ENCODE measurements at places on chromosomes 3 and 15.
A peak's percentile ranks its signal among the peaks of the same experiment; 100 is the strongest.

DNA sequence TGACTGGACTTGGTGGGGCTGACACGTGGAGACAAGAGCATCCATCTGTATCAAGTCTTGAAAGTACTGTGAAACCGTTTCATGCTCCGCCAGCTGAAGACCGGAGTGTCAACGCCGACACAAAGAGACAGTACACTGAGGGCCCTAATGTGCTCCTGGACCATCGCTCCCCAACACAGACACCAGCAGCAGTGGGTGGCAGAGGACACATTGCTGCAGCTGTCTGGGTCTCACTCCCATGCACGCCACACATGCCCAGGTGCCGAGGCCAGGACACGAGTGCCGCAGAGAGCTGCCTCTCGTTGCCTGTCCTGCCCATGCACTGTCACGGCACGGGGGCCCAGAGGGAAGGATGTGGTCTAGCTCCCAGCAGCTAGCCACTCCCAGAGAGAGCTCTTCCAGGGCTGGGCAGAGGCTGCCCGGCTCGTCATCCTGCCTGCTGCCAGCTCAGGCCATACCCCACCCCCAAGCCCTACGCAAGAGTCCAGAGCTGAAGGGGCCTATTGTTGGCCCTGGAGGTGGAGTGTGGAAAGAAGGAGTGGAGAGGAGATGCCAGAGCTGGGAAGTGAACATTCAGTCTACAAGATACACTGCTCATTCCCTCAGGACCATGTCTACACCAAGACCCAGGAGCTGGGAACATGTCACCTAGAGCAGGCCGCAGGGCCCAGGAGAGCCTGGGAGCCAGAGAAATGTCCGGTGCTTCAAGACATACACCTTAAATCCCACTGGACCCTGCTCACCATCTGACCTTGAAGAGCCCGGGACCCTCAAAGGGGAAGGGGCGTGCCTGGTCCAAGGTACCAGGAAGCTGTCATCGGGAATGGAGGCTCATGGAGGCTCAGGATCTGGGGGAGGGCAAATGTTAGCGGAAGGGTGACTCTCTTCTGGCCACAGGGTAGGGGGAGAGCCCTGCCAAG lies 7.7 kb downstream of the TNK2 start:
- DNase-seq, result no peak

- DNase-seq, result no peak
Measured at GRCh38 chr3:16337856-16338540, 73.0 kb downstream of the OXNAD1 start.

DNA sequence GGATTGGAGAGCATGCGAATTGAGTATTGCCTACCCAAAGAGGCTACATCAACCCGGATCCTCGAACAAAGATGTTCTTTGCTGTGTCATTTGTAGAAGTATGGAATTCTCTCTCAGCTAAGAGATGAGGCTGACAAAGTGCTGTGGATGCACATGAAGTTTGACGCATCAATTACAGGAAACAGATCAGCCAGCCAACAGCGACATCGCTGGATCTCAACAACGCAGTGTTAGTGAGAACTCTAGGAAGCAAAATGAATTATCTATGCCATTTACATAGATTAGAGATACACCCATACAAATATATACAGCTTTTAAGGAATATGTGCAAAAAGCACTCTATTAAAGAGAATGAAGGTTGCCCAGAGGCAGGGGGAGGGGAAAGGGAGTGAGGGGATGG lies 160.6 kb upstream of the RGMA start:
- no peak for DNase-seq

- peak; percentile 78 for DNase-seq
Measured at GRCh38 chr3:24237971-24238706, 256.5 kb downstream of the THRB start.

GRCh38 chr3:54126551-54126950 lies 4.2 kb downstream of the CACNA2D3 start:
- DNase-seq, result no peak

DNA sequence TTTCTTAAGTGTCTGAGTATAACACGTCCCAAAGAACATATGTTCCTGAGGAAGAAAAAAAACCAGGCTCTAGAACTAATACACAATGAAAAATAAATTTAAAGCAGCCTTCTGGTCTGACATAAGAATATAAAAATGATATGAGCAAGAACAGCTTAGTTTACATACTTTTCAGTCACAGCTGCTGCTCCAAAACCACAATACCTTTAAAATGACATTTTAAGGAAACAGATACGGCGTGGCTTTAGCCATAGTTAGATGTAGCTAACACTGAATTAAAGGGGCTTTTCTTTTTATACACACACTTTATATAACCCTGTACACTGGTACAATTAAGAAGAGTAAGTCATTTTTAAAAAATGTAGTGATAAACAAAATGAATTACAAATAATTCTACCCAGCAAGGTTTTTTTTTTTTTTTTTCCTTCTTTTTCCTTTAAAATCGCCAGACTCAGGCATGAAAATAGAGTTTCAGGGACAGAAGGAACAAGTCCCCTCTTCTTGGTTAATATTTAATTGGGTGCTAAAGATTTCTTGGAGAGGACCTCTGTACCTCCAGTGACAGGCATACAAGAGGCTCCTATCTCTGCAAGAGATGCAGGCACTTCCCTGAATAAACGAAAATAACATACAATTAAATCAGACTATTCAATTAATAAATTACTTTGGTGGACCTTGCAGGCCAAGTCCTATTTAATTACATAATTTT lies 265.6 kb downstream of the FOXP1 start:
- DNase-seq, result no peak

DNA sequence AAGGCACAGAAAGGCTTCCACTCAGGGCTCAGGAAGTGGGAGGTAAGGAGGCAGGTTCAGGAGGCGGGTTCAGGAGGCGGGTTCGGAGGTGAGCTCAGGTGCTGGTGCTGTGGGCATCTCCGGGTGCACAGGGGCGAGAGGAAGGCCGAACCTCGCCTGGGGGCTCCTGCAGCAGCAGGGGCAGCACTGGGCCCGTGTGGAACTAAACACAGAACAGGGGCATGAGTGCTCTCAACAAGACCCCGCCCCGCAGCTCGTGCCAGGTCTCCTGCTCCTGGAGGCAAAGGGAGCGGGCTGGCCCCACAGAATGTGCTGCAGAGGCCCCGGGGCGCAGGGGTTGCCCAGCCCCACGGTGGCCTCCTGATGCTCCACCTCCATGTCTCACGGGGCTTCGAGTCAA lies 13.7 kb downstream of the ZDHHC19 start:
- DNase-seq, result no peak

- DNase-seq, result no peak
Measured at GRCh38 chr3:61343543-61343942, 92.3 kb upstream of the FHIT start.

DNA sequence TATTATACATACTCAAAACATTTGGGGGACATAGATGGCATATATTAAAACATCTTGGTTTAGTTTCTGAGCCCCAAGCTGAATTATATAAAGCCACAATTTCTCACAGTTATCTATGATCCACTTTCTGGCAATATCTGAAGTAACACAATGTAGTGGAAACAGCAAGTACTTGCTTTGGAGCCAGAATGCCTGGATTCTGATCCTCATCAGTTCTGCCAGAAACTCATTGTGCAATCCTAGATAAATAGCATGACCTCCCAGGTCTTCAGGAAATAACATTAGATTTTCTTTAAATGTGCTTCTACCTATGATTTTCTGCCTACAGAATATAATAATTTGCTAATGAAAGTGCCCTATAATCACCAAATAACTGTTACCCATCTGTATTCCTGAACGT lies 544.9 kb downstream of the NAALADL2 start:
- no peak for DNase-seq

DNA sequence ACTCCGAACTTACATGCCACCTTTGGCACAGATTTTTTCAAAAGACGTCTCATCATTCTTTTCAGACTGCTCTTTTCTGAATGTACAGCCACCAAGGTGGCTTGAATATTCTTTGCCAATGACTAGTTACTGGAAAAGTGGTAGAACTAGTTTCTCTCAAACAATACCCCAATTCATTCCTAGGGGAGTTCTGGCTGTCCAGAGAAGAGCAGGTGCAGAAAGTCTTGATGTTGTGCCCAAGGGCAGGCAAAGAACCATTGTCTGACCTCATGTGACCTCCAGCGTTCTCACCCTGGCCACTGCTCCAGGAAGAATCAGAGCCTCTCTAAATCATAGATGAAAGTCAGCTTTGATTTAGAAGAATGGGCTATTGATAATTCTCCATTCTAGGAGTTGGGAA lies 5.5 kb downstream of the LMOD3 start:
- no peak for DNase-seq

DNA sequence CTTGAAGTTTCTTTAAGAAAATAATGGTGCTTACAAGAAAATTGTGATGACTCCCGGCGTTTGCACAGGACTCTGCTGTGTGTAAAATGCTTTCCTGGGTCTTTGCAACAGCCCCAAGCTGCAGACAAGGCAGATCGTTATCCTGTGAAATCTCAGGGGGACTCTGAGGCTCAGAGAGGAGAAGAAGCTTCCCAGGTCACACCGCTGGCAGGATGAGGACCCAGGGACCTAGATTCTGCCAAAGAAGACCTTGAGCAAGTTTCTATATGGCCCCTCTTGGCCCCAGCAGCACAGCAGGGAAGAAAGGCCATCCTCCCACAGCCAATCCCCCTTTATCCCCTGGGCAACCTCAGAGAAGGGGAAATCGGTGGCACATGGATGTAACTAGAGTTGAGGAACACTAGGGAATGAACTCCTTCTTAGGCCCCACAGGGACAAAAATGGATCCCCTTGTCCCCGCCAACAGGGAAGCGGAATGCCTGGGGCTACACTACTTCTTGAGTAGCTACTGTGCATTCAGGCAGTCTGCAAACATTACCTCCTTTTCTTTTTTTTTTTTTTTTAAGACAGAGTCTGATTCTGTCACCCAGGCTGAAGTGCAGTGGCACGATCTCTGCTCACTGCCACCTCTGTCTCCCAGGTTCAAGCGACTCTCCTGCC lies 72.8 kb downstream of the CPN2 start:
- DNase-seq, result no peak

All from A549 (cell line).